ENCODE measurements at places on chromosomes 12 and 14. TPM values are rescaled to one million over a fixed set of nuclear protein-coding genes. Genes with fewer than 3 reads are reported as not detected.
A peak's percentile ranks its signal among the peaks of the same experiment; 100 is the strongest.

The TMPO gene
- total RNA-seq, result 138 TPM

DNA sequence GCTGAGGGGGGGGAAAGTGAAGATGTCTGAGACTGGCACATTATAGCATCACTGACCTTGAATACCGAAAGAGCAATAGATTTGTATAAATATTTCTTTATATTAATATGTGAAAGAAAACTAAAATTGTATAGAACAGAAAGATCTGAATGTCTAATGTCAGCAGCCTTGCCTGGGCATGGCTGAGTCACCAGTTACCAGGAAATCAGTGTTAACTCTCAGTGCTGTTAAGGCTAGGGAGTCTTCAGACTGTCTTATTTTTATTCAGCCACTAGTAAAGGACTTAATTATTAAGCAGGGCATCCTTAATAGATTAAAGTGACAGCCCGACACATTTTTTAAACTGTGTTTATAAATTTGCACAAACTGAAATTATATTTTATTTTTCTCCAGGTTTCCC is 122.9 kb upstream of the AEBP2 start:
- peaks cover 4% of the 10 kb centered on the region for H3K36me3 ChIP-seq
- no peak for DNase-seq
- 0 out of 2 replicates have a peak overlapping the region, but pooled peaks have one; percentile 15 for H3K27ac ChIP-seq
- H3K27me3 ChIP-seq, result no peaks in the 10 kb centered on the region
- H3K4me3 ChIP-seq, result no peak overlapping the region
- peaks cover 24% of the 10 kb centered on the region for H3K4me1 ChIP-seq

The DAO gene
- total RNA-seq, result not detected

DNA sequence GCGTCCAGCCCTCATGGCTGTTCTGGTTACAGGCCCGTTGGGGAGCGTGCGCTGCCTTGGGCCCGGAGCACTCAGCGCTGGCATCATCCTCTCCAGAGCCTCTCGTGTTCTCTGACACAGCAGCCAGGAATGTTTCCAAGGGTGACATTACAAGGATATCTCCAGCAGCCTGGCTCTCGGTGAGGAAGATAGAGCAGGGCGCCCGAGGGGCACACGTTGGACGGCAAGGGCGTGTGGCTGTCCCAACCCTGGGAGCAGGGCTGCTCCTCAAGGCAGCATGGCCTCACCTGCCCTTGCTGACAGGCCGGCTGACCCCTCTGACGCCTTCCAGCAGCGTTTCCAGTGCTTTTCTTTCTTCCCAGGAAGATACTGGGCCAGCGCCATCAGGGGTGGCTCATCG is 14.4 kb downstream of the LRCOL1 start:
- H3K27me3 ChIP-seq, result no peaks in the 10 kb centered on the region
- peaks cover 24% of the 10 kb centered on the region for H3K4me1 ChIP-seq
- H3K4me3 ChIP-seq, result no peak overlapping the region
- H3K36me3 ChIP-seq, result no peaks in the 10 kb centered on the region
- H3K27ac ChIP-seq, result no peak overlapping the region

The OTX2 gene
- total RNA-seq, result not detected

DNA sequence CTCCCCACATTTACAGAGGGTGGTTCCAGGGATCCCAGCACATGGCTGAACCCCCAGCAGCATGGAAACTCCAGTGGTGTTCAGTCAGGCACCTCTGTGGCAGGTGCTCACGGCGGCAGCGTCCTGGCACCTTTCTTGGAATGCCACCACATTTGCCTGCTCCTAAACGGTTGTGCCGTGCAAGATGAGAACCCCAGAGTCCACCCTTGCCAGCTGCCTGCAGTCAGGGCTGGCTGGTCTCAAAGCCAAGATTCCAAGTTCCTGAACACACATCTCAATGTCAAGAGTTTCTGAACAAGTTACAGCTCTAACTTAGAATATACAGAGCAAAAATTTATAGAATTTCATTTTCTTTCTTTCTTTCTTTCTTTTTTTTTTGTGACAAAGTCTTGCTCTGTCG is 38.7 kb downstream of the DDX51 start:
- H3K4me3 ChIP-seq, result no peak overlapping the region
- no peaks in the 10 kb centered on the region for H3K27me3 ChIP-seq
- no peaks in the 10 kb centered on the region for H3K4me1 ChIP-seq
- DNase-seq, result no peak
- no peaks in the 10 kb centered on the region for H3K36me3 ChIP-seq

DNA sequence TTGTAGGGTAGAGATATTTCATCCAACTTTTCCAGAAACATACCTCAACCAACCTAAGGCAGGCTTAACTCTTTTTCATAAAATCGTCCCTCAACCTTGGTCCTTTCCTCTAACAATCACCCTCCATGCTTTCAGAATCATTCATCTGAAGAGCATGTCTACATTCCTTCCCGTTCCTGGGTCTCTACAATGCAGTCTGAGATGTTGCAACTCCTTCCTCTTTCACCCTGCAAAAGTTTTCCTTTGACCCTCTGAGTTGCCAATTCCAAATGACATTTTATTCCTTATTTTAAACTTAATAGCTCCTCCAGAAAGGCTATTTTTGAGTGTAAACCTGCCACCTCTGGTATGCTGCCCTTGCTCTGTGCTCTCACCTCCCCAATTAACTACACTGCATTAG is 16.7 kb downstream of the SLC7A7 start:
- no peak overlapping the region for H3K4me3 ChIP-seq
- no peak for DNase-seq
- no peaks in the 10 kb centered on the region for H3K27me3 ChIP-seq
- H3K27ac ChIP-seq, result no peak overlapping the region
- no peaks in the 10 kb centered on the region for H3K36me3 ChIP-seq

The FGF6 gene
- total RNA-seq, result not detected

DNA sequence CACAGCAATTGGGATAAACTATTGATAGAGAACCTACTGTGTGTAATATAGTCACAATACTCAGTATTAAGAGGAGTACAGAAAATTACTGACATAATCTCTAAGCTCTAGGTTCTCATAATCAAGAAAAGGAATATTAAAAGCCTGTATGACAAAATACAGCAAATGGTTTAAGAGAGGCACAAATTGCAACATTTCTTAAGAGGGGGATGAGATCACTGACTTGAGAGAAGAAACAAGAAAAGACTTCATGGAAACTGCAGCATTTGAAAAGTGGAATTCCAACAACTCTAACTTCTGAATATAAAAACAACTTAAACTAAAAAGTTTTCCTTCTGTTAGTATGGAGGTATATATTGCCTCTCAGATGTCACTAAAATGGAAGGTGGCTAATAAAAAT is 89.7 kb downstream of the NUMB start:
- H3K27me3 ChIP-seq, result no peaks in the 10 kb centered on the region
- DNase-seq, result no peak
- H3K36me3 ChIP-seq, result no peaks in the 10 kb centered on the region
- H3K4me3 ChIP-seq, result no peak overlapping the region
- H3K4me1 ChIP-seq, result peaks cover 9% of the 10 kb centered on the region

The MDGA2 gene
- total RNA-seq, result not detected

DNA sequence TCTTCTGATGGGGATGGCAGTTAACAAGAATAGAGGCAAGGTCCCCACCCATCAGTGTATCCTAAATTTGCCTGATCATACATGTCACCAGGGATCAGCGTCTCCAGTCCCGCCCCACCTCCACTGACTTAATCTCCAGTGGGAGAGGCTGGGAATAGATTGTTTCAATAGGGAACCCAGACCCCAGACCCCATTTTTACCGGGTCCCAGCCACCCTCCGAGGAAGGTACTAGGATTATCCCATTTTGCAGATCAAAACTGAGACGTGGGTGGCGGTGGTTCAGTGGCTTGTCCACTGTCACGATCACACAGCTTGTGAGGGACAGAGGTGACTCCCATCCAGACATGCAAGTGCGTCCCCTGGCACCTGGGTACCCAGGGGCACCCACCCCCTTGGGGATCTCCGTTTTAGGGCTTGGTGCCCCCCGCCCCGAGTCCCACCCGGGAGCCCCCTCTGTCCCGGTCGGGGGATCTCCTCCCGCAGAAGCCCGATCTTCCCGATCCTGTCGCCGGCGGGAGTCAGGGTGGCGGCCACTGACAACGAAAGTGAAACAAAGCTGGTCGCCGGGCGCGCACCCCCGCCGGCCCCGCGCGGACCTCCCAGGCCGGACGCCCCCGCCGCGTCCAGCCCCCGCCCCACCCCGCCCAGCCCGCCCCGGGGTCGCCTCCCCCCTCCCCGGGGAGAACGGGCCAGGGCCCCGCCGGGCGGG is 523 bp downstream of the WSB2 start:
- 0 out of 2 replicates have a peak, but pooled peaks cover 5% of the 10 kb centered on the region for H3K27me3 ChIP-seq
- no peaks in the 10 kb centered on the region for H3K36me3 ChIP-seq
- no peak for DNase-seq
- no peak overlapping the region for H3K27ac ChIP-seq
- H3K4me1 ChIP-seq, result peaks cover 38% of the 10 kb centered on the region
- peak overlapping the region; percentile 86 for H3K4me3 ChIP-seq

DNA sequence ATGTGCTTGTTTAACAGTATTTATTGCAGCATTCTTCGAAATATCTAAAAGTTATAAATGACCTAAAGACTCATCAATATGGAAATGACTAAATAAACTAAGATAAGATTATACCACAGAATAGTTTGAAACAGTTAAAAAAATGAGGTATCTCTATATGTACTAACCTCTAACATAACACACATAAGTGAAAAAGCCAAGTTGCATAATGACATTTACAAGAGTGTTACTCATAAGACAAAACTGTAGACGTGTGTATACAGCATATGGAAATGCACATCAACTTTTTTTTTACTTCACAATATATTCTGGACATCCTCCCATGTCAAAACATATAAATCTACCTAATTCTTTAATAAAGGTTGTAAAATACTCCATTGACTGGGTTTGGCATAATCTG is 22.8 kb downstream of the CPM start:
- no peak overlapping the region for H3K4me3 ChIP-seq
- H3K27ac ChIP-seq, result no peak overlapping the region
- no peaks in the 10 kb centered on the region for H3K27me3 ChIP-seq
- no peaks in the 10 kb centered on the region for H3K4me1 ChIP-seq
- H3K36me3 ChIP-seq, result no peaks in the 10 kb centered on the region
- DNase-seq, result no peak

GRCh38 chr12:3576891-3577290 is 85.9 kb downstream of the PRMT8 start:
- H3K4me3 ChIP-seq, result no peak overlapping the region
- H3K4me1 ChIP-seq, result peaks cover 15% of the 10 kb centered on the region
- no peaks in the 10 kb centered on the region for H3K36me3 ChIP-seq
- no peak overlapping the region for H3K27ac ChIP-seq
- no peaks in the 10 kb centered on the region for H3K27me3 ChIP-seq

DNA sequence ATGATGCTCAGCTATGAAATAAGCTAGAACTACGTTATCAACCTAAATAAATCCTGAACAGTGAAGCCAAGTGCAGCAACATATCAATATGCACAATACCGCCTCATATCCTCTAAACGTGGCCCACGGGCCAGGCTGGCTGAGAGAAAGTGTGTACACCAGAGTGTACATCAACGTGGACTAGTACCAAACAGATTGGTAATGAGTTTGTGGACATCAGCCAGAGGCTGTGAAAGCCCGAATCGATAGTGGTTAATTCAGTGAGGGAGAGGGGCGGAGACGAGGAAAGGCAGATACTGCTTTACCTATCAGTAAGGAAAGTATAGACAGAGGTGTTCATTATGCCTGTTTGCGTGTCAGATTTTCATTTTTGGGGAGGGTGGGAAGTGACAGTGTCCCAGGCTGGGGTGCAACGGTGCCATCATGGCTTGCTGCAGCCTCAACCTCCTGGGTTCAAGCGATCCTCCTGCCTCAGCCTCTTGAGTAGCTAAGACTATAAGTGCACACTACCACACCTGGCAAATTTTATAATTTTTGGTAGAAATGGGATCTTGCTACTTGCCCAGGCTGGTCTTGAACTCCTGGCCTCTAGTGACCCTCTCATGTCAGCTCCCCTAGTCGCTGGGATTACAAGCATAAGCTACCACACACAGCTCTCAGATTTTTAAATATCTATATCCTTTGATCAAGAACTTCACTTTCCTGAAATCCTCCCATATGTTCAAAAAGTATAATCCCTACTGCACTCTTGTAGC is 50.1 kb downstream of the ANAPC7 start:
- H3K27ac ChIP-seq, result no peak overlapping the region
- H3K27me3 ChIP-seq, result no peaks in the 10 kb centered on the region
- H3K4me1 ChIP-seq, result no peaks in the 10 kb centered on the region
- no peak for DNase-seq
- peaks cover 26% of the 10 kb centered on the region for H3K36me3 ChIP-seq

The NTF3 gene
- not detected for total RNA-seq

DNA sequence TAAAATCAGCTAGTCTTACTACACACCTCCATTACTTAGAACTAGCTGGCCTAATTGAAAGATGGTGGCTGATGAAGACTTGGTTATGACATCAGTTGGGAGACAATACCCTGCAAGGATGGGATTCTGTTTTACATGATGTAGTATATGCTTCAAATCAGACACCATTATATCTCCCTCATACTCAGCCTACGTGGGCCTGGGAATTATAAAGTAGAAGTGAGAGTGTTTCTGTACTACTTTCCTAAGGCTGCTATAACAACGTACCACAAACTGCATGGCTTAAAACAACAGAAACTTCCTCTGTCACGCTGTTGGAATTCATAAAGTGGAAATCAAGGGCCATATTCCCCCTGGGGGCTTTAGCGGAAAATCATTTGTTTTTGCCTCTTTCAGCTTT is 190.4 kb downstream of the PAH start:
- no peak overlapping the region for H3K4me3 ChIP-seq
- no peaks in the 10 kb centered on the region for H3K27me3 ChIP-seq
- H3K4me1 ChIP-seq, result no peaks in the 10 kb centered on the region
- no peak for DNase-seq

GRCh38 chr14:60212503-60213371 is 36.3 kb upstream of the PPM1A start:
- no peak overlapping the region for H3K27ac ChIP-seq
- no peaks in the 10 kb centered on the region for H3K36me3 ChIP-seq
- H3K27me3 ChIP-seq, result no peaks in the 10 kb centered on the region
- H3K4me1 ChIP-seq, result peaks cover 4% of the 10 kb centered on the region

The RASSF8 gene
- total RNA-seq, result 4.5 TPM

The ENTPD5 gene
- 22.3 TPM for total RNA-seq

GRCh38 chr12:54173066-54173726 is 15.6 kb downstream of the SMUG1 start:
- peaks cover 7% of the 10 kb centered on the region for H3K4me1 ChIP-seq
- H3K27ac ChIP-seq, result no peak overlapping the region
- no peaks in the 10 kb centered on the region for H3K27me3 ChIP-seq

- H3K27ac ChIP-seq, result peak overlapping the region; percentile 91
- H3K36me3 ChIP-seq, result peaks cover 12% of the 10 kb centered on the region
- no peaks in the 10 kb centered on the region for H3K27me3 ChIP-seq
- H3K4me3 ChIP-seq, result peak overlapping the region; percentile 92
- H3K4me1 ChIP-seq, result peaks cover 52% of the 10 kb centered on the region
Observed at GRCh38 chr12:57522887-57523705, 472 bp downstream of the MBD6 start.

The COL2A1 gene
- not detected for total RNA-seq

Measured in Karpas-422 (cell line).